ENCODE measurements at places on chromosomes 6 and 20.

- peak; percentile 18 for DNase-seq
These were observed 57.5 kb upstream of the FUCA2 start for GRCh38 chr6:143569040-143569439.

DNA sequence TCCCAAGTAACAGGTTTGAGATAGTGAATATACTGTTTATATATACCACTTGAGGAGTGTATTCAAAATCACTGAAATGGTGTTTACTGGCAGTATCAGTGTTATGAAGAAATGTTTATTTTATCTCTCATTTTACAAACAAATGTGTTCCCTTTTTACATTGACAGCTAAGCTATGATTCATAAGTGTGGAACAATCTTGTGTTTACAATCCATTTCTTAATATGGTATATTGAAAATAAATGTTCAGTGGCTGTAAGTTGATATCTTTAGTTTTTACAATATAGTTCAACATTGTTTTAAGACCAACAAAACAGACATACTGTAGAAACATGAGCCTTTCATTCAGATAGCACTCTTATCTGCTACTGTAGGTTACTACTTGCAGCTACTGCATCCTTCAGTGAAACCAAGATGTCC lies 14.3 kb downstream of the PHF3 start:
- peak; percentile 23 for DNase-seq

DNA sequence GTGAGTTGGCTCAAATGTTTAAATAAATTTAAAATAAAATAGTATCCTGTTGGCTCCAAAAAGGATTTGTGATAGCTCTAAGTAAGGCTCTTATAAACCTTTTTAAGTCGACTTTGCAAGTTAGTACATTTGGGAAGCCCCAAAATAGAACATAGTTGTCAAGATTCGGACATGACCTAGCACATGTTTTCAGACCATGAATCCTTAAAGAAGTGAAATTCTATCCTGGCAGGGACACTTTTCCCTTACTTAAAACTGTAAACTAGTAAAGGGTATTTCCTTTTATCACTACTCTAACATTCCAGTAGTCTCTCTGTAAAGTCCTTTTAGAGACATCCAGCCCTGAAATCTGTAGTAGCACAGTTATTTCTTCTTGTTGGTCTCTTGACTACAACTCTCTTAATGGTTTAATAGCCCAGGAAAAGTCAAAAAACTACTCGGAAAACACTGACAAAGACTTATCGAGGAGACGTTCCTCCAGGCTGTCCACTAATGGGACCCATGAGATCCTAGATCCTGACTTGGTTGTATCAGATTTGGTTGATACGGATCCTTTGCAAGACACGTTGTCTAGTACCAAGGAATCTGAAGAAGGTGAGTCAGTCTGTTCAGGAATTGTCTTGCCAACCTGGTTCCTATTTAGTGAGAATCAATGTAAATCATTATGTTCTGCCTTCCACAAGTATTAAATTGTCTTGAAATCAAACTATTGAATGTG lies 83.6 kb downstream of the SCAND1 start:
- DNase-seq, result no peak

DNA sequence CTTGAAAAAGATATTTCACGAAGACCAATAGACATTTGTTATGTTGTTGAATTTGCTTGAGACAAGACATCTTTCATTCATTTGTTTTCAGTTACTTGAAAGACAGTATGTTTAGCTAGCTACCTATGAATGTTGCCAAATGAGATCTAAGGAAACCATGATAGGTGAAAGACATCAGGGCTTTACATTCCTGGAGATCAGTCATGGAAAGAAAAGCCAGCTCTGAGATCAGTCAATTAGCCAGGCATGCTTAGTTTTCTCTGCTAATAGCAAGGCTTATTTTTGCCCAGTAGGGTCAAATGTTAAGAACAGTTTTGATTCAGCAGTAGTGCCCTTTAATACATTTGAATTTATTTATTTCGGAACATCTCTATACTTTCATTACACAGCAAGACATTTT lies 116.5 kb upstream of the EDN1 start:
- no peak for DNase-seq

- peak; percentile 48 for DNase-seq
These were observed 56.6 kb downstream of the SNX14 start for GRCh38 chr6:85537055-85537494.

Data from OCI-M1 (cell line).